ENCODE measurements at places on chromosomes 5 and 9.

GRCh38 chr5:168006456-168007130, 284.9 kb upstream of the WWC1 start:
- no peak for DNase-seq

DNA sequence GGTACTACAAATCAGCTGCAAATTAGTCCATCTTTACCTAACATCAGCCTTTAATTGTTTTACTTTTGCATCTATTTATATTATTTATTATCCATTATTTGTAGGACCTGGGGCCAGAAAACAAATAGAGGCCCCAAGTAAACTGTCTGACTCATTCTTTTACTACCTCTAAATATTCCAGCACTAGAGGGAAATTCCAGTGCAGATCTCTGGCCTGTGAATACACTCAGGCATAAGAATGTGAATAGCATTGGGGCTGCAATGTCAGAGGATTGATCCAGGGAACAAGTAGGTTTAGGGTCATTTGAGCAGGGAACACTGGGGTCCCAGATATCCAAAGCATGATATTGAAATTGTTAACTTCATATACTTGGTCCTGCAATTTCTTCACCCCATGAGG, 176.6 kb upstream of the TYRP1 start:
- DNase-seq, result no peak

DNA sequence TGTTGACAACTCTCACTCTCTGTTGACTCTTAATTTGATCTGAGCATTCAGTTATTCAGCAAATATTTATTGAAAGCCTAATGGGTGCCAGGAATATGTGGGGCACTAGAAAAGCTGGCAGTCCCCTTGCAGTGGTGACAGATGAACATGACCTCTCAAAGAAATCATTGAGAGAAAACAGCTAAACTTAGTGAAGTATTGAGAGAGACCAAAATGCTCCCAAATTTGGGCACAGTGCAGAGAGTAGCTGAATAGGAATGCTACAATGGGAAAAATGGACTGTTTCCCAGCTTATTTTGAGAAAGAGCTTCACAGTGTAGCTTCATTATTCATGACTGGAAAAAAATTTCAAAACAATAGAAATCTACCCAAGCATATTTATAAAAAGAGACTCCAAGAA, 257.9 kb downstream of the SGCD start:
- no peak for DNase-seq

GRCh38 chr9:91256235-91256634, 105.5 kb downstream of the AUH start:
- DNase-seq, result no peak

GRCh38 chr5:43193894-43194265, 1.9 kb downstream of the NIM1K start:
- no peak for DNase-seq

DNA sequence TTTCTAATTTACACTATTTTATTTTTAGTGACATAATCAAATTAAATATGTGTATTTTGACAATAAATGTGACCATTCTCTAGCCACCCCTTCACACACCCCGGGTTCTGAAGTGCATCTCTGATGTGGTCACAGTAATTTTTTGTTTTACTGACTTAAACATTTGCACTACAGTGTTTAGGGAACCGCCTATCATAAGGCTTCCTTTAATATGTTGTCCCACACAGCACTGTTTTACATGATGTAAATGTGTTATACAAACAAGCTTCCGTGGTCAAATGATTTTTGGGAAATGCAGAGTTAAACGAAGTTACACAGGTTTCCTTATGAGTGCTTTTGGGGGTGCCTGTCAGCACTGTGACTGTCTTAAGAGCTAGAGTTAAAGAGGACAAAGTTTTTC, 86.5 kb downstream of the KDM4C start:
- DNase-seq, result no peak

Data from activated B cell treated with CpG ODN at 0.5 μM for 24 hours (primary cell).